ENCODE measurements at places on chromosomes 2 and 18.

- DNase-seq = no peak
These were observed 47.9 kb upstream of the B3GNT7 start for GRCh38 chr2:231347638-231348037.

DNA sequence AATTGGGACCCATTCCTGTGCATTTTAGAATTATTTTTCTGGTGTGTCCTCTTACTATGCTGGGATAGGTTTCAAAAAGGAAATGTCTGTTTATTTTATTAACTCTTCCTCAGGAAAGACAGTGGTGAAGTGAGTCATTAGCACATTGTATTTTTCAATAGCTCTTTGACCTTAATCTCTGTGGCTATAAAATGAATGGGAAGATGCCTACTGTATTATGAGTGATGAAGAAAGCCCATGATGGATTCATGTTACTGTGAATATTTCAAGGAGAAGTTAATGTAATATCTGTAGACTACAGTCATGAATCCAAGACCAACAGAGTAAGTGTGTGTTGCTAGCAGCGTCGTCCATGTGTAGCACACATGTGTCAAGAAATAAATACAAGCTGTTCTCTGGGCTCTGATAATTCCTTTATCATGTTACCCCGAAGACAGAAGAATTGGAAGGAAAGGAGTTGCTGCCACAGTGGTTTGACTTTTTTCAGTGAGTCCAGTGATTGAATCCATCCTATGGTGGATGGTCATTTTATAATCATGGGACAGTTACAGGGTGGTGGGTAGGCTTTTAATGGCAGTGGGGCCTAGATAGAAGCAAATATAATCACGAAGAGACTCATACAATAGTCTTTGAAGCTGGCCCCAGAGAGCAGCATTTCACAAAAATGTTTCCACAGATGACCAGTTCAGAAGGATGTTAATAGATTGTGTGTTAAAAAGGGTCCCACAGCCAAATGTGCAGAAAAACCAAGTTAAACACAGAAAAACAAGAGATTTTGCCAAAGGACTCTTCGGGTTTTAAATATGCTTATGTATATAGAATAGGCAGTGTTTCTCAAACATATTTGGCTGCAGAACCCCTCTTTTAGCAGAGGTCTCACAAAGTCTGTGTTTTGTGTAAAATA lies 239.7 kb upstream of the RASGRP3 start:
- DNase-seq = no peak

DNA sequence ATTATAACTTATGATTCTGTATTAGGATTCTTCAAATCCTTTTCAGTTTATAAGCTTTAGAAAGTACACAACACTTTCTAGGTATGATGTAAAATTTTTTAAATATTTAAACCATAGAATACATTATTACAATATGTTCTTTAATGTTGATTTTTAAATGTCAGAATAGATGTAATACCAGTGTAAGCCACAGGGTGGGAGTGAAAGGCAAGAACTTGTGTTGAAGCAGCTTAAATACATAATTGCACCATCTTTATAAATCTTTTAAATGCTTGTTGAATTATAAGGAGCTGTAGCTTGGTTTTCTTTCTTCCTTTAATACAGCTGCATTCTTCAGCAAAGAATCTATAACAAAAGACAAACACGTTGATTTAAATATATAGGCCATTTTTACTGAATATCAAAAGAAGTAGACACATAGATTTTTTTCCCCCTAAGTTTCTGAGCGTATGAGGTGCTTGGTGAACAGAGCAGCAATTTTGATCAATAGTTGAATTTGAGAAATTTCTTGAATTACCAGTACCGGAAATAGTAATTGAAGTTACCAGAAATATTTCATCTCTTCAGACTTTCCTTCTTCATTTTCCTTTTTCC lies 63.0 kb downstream of the TANK start:
- DNase-seq = no peak

DNA sequence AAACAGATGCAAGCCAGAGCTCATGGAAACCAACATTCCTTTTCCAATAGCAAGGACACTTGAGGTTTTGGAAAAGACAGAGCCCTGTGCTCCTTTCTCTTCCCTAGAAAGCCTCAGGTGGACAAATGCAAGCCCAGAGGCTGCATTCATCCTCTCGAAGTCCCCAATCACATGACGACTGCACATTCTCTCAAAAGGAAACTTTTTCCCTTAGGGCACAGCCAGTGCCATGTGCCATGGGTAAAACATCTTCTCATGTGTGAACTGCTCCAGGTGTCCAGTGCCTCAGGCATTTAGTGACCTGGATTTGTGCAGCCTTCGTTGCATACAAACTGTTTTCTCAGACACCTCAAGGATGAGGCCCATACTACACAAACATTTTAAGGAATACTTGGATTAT lies 140.7 kb downstream of the LAMA1 start:
- no peak for DNase-seq

DNA sequence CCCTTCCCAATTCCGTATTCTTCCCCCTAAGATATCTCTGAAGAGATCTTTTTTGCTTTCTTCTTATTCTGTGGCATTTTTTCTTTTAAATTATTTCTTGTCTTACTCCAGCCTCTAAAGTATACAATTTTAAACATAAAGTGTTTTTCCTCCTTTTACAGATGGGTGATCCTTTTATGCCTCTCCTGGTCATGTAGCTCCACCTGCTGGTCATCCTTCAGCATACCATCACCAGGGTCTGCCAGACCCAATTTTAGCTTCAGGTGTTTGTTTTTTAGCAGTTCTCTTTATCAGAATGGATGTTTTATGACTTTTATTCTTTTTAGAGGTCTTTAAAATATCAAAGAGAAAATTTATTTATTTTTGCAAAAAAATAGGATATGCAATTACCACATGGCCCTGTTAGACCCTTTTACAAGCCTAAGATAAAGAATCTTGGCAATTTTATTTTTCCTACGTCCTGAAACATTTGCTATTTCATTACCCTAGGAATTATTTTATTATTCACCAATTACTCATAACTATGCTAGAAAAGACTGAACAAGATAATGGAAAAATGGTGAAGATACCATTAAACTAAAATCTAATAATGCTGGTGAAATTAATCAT lies 55.5 kb downstream of the PIGN start:
- DNase-seq = peak; percentile 45

DNA sequence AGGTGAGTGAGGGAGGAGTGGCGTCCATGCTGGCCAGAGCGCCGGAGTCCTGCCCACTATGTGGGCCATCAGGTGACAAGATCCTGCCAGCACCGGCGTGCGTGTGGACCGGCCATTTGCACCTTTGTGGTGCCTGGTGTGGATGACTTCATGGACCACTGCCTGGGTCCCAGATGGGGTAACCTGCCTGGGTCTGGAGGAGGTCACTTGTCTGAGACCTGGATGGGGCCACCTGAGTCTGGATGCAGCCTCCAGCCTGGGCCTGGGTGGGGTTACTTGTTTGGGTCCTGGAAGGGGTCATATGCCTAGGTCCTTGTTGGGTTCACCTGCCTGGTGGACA lies 299.6 kb downstream of the NDUFA10 start:
- DNase-seq = no peak

DNA sequence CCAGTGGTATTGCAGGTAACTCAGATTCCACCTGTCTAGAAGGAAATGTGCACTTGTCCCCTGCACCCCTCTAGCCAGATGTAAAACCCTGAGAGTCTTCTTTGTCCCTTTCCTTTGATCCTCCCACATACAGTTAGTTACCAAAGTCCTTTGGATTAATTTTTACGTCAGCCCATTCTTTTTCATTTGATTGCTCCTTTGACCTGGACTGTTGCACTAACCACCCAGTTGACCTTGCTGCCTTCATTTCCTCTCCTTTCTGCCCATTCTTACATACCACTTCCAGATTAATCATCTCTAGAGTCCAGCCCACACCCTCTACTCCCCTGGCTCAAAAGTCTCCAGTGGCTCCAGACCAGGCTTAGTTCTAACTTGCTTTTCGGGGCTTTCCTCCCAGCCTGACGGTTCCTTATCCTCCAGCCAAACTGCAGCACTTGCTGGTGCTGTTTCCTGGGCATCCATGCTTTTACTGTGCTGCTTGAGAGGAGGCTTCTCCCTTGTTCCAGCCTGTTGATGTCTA lies 99.3 kb downstream of the SPTBN1 start:
- no peak for DNase-seq

- no peak for DNase-seq
These were observed 266.6 kb upstream of the TANK start for GRCh38 chr2:160893581-160893980.

DNA sequence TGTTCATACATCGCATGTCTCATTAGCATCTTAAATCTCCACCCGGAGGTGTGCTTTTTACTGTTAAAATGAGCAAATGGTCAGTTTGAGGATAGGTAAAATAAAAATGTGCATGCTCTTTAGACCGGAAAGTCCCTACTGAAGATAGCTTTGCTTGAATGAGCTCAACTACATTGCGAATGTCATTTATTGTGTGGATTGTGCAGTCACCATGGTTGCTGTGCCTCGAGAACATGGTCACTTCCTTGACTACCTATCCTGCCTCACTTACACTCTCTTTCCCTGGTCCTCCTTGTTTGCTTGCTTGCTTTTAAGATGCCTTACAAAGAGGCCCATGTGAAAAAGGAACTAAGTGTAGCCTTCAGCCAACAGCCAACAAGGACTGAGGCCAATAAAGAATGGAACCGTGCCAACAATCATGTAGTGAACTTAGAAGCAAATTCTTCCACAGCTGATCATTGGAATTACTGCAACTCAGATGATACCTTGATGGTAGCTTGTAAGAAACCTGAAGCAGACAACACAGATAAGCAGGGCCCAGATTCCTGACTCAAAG lies 72.2 kb upstream of the BARD1 start:
- no peak for DNase-seq

DNA sequence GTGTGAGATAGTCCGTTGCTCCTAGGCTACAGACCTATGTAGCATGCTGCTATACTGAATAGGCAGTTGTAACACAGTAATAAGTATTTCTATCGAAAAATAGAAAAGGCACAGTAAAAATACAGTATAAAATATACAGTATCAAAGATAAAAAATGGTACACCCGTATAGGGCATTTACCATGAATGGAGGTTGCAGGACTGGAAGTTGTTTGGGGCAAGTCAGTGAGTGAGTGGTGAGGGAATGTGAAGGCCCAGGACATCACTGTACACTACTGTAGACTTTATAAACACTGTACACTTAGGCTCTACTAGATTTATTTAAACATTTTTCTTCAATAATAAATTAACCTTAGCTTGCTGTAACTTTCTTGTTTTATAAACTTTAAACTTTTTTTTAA lies 3.5 kb downstream of the MAP3K20 start:
- DNase-seq = no peak

- DNase-seq = no peak
These were observed 1.7 kb downstream of the L3MBTL4 start for GRCh38 chr18:6412933-6413472.

DNA sequence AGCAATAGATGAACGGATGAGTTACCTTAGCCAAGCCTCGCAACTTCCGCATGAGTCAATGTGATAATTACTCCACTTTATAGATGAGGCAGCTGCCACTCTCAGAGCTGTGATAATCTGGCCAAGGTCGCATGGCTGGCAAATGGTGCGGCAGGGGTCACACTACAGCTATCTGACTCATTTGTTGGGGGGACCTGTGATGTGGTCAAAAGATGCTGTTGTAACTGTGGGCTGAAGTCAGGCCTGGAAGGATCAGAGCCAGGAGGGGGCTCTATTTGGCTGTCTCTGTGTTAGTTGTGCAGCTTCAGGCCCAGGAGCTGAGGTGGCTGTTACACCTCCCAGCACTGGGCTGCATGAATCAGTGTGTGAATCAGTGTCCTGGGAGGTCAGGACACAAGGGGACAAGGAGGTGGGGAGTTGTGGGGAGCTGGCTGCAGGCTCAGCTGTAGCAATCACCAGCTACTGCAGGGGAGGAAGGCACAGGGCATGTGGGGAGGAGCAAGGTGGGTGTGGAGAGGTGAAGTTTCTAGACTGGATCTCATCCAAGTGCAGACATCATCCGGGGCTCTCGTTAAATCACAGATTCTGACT lies 33.1 kb downstream of the NGEF start:
- no peak for DNase-seq

DNA sequence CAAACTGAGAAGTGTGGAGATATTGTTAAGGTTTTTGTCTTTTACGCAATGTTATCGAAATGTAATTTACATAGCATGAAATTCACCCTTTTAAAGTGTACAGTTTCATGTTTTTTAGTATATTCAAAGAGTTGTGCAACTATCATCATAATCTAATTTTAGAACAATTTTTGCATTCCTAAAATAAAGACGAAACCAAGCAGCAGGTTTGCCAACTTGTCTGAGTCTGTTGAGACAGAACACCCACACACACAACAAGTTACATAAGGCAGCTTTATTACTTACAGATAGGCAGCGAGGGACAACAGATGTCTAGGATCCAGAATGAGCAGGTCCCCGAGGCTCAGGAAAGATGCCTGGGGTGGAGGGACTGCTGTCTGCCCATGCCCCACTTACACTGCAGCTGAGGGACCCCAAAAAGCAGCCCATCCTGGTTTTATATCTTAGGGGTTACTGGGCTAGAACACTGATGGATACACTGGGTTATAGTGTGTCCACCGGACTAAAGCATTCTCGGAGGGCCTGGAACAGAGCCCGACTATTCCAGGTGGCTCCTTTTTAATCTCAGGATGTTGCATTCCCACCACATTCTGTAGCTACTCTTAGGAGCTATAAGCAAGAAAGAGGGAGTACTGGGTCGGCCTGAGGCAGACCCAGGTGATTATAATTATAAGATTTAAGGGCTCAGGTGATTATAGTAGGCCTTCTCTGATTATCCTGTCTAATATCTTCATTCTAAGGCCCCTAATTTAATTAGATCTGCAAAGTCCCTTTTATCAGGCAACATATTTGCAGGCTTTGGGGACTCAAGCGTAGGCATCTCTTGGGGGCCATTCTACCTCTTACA lies 150.2 kb upstream of the DOK6 start:
- no peak for DNase-seq

DNA sequence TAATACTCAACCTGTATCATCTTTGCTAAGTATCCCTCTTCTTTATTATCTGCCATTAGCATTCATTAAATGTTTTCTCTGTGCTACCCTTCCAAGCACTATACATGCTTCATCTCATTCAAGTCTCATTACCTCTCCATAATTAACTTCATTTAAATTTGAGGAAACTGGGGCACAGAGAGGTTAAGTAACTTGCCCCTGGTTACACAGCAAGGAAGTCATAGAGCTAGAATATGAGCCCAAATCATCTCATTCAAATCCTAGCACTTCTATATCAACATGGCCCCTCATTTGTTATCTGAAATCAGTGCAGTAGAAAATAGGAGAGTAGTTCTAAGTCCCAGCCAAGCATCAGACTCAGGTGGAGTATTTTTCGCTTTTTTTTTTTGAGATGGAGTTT lies 4.4 kb downstream of the MRPL35 start:
- DNase-seq = no peak

All from T-helper 9 cell (primary cell).